Activated naive CD8-positive, alpha-beta T cell treated with anti-CD3 and anti-CD28 coated beads, Interleukin-2, amount 50 U/mL, for 24 hours (primary cell): ENCODE measurements at places on chromosomes 3 and 15.

GRCh38 chr3:111605493-111605892 is 10.3 kb upstream of the ZBED2 start:
- DNase-seq, result no peak
- H3K36me3 ChIP-seq, result peaks cover 61% of the 10 kb centered on the region
- peak overlapping the region; percentile 65 for H3K4me3 ChIP-seq
- H3K27me3 ChIP-seq, result no peaks in the 10 kb centered on the region
- peak overlapping the region; percentile 93 for H3K27ac ChIP-seq
- H3K4me1 ChIP-seq, result peaks cover 94% of the 10 kb centered on the region

- no peak overlapping the region for H3K27ac ChIP-seq
- no peaks in the 10 kb centered on the region for H3K4me1 ChIP-seq
- no peak overlapping the region for H3K4me3 ChIP-seq
- DNase-seq, result no peak
- H3K27me3 ChIP-seq, result no peaks in the 10 kb centered on the region
- H3K36me3 ChIP-seq, result no peaks in the 10 kb centered on the region
These were observed 504.1 kb downstream of the TBL1XR1 start for GRCh38 chr3:176692966-176693785.

DNA sequence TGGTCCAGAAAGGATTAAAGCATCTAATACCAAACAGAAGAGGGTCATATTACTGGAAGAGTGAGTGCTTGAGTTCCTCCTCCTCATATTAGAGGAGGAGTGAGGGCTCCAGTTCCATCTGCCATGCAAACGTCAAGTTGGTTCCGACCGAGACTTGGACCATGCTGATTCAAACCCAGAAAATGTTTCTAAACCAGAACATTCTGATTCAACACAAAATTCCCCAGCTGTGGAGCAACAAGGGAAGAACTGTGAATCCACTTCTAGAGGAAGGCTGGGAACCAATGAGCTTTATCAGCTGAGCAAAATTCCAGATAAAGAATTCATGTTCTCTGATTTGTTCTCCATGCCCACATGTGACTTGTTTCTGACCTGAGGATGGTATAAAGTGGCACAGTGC is 135.6 kb upstream of the WNT5A start:
- no peaks in the 10 kb centered on the region for H3K36me3 ChIP-seq
- H3K4me1 ChIP-seq, result no peaks in the 10 kb centered on the region
- no peak overlapping the region for H3K27ac ChIP-seq
- no peak overlapping the region for H3K4me3 ChIP-seq
- H3K27me3 ChIP-seq, result no peaks in the 10 kb centered on the region

- H3K27me3 ChIP-seq, result no peaks in the 10 kb centered on the region
- no peak overlapping the region for H3K4me3 ChIP-seq
- DNase-seq, result no peak
- no peak overlapping the region for H3K27ac ChIP-seq
- no peaks in the 10 kb centered on the region for H3K36me3 ChIP-seq
These were observed 843.9 kb downstream of the TUSC7 start for GRCh38 chr3:117553461-117553860.

DNA sequence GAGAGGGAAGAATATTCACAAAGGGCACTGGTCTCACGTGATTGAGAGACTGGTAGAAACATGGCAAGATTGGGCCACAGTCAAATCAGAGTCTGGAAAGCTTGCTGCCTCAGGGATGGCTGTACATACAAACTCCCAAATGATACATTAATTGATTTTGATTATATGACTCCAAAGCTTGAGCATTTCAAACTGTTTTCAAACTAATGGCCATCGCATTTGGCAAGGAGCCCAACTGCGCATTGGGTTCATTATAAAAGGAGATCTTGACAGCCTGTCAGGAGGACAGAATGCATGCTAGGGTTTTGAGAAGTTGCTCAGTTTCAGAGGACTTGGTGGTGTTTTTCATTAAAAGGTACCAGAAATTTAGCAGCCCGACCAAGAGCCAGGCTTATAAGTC is 117.7 kb downstream of the PTPRG start:
- H3K4me1 ChIP-seq, result no peaks in the 10 kb centered on the region
- no peaks in the 10 kb centered on the region for H3K36me3 ChIP-seq
- DNase-seq, result no peak
- no peak overlapping the region for H3K4me3 ChIP-seq
- H3K27ac ChIP-seq, result no peak overlapping the region

DNA sequence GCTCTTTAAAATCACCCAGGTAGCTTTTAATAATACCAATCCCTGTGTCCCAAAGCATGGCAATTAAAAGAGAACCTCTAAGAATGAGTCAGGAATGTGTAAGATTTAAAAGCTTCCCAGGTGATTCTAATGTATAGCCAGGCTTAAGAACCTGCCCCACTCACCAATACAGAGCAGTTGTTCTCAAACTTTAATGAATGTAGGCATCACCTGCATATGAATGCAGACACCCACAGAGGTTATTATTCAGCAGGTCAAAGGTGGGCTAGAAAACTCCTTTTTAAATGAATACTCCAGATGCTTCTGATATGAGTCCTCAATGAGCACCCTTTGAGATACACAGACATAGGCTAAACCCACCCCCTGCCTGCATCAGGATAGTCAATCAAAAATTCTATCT is 298.1 kb upstream of the KCNMB2 start:
- no peaks in the 10 kb centered on the region for H3K36me3 ChIP-seq
- no peak overlapping the region for H3K4me3 ChIP-seq
- DNase-seq, result no peak
- no peaks in the 10 kb centered on the region for H3K4me1 ChIP-seq

DNA sequence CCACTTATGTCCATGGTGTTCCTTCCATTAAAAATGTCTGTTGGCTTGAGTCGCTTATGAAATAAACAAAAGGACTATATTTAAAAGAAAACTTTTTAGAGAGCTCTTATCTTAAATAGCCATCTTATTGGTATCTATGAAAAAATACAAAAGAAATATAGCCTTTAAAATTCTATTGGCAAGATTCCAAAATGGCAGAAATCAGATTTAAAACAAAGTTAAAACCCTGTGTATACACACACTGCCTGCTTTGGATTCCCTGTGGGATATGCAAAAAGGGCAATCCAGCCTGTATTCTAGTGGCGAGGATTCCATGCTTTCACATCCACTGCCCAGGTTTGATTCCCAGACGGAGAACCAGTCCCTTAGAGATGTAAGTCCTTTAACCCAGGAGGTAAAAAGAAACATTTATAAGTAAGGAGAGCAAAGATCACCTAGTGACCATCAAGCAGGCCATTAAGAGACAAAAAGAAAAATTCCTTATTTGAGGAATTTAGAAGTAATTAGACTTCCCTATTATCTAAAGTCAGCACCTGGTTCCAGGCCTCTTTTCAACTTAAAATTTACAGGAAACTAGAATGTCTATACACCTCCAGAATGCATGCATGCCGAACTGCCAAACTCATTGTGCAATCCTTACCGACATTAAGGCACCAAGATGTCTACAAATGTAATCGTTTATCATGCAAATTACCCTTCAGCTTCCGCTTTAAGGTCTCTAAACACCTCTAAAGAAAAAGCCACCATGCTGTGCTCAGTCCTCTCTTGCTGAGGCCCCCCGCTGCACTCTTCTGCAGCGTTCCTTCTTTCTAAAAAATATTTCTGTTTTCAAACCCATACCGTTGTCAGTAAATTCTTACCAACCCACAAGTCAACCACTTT is 69.6 kb upstream of the STRIT1 start:
- no peak overlapping the region for H3K27ac ChIP-seq
- H3K27me3 ChIP-seq, result no peaks in the 10 kb centered on the region

DNA sequence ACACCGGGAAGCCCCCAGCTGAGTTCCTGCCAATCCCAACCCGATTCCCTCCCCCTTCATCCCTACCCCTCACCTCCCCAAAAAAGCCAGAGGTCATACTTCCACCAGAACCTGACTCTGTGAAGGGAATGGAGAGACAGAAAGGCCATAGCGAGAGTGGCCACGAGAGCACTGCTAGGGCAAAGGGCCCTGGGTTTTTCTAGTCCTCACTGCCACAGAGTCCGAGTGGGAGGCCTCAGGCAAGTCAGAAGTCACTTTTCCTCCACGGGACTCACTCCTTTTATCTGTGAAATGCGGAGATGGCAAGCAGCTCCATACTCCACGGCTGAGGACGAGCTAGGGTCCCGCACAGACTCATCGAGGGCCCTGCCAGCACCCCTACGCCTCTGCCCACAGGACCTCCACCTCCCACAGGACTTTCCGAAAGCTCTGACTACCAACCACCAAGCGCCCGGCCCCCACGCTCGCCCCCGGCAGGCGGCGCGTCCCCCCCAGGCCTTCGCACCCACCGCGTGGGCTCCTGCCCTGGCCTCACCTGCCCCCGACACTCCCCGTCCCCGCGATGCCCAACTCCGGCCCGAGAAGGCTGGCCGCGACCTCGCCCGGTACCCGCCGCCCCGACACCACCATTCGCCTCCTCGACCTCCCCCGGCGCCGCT is 792 bp downstream of the ATP13A3 start:
- peaks cover 28% of the 10 kb centered on the region for H3K36me3 ChIP-seq
- H3K27ac ChIP-seq, result peak overlapping the region; percentile 92
- peak; percentile 63 for DNase-seq
- peaks cover 77% of the 10 kb centered on the region for H3K4me1 ChIP-seq

DNA sequence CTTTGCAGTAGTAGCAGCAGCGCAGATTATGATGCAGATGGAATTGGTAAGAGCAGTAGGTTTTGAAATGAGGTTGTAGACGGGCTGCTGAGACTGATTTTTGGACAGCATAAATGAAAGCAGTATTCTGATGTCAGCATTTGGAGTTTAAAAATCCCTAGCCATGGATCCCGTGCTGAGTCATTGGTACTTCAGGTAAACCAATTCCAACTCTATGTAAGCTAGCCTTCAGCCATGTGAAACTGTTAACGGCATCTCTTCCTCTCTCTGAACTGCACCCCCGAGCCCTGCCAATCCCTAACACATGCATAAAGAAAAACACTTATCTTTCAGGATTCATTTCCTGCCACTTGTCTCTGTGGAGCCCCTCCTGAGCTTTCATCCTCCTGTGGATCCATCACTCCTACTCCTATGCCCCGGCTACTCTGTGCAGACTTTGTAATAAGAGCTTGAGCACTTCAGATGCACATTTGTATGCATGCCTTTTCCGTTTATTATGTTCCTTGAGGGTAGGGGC is 119.0 kb downstream of the AKAP13 start:
- no peak for DNase-seq
- H3K27me3 ChIP-seq, result no peaks in the 10 kb centered on the region
- peak overlapping the region; percentile 8 for H3K27ac ChIP-seq
- peaks cover 90% of the 10 kb centered on the region for H3K4me1 ChIP-seq

DNA sequence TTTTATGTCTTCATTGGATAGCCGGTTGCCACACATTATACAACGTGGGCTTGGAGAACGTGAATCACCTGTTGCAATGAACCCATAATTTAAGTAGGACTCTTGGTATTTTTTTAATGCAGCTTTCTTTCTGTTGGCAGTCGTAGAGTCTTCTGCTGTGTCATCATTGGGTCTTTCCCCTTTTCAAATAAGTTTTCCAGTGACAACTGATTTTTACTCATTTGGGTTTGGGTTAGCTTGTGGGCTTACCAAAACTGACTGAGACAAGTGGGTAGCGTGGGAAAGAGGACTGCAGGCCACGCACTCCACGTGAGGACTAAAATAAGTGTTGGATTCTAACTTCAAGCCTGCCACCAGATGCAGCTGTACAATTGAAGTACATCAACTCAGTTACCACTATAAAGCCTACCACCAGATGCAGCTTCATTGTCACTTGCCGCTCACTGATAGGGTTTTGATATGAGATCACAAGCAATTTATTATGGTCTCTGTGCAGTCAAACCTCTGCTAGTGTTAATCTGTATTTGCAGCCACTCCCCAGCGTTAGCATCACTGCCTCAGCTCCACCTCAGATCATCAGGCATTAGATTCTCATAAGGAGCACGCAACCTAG is 6.4 kb upstream of the CAPN7 start:
- DNase-seq, result no peak
- no peak overlapping the region for H3K27ac ChIP-seq
- no peaks in the 10 kb centered on the region for H3K27me3 ChIP-seq

- DNase-seq, result no peak
- no peak overlapping the region for H3K4me3 ChIP-seq
- peaks cover 7% of the 10 kb centered on the region for H3K27me3 ChIP-seq
- no peaks in the 10 kb centered on the region for H3K4me1 ChIP-seq
- no peak overlapping the region for H3K27ac ChIP-seq
- H3K36me3 ChIP-seq, result no peaks in the 10 kb centered on the region
These were observed 13.3 kb upstream of the PXYLP1 start for GRCh38 chr3:141218162-141218835.

DNA sequence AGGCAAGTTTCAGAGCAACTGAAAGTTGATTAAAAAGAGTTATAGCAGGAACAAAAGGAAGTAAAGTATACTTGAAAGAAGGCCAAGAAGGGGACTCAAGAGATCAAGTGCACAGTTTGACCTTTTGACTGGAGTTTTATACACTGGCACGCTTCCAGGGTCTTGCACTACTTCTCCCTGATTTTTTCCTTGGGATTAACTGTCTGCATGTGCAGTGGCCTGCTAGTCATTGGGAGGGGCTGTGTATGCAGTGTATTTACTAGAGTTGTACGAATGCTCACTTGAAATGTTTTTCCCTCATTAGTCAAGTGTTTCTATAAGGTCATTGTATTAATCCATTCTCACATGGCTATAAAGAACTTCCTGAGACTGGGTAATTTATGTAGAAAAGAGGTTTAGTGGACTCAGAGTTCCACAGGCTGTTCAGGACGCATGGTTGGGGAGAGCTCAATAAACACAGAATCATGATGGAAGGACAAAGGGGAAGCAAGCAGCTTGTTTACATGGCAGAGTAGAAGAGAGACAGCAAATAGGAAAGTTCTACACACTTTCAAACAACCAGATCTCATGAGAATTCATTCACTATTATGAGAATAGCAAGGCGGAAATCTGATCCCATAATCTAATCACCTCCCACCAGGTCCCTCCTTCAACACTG is 571.8 kb downstream of the ZPLD1 start:
- no peaks in the 10 kb centered on the region for H3K36me3 ChIP-seq
- DNase-seq, result no peak
- no peak overlapping the region for H3K27ac ChIP-seq

DNA sequence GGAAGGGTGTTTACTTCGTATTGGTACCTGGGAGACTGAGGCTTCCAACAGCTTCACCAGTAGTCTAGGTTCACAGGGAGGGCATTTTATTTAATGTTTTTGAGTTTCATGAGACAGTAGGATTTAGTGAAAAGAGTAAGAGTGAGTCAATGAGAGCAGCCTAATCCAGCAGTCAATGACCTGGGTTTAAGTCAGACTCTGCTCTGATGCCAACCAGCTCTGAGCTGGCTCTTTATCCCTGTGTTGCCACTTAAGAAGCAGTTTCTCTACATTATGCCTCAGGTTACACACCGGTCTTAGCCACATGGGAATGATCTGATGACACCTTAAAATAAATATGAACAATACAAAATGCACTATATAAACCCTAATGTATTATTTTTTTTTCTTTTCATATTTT is 59.4 kb upstream of the KCNMB2 start:
- no peaks in the 10 kb centered on the region for H3K4me1 ChIP-seq
- H3K4me3 ChIP-seq, result no peak overlapping the region
- H3K27ac ChIP-seq, result no peak overlapping the region

DNA sequence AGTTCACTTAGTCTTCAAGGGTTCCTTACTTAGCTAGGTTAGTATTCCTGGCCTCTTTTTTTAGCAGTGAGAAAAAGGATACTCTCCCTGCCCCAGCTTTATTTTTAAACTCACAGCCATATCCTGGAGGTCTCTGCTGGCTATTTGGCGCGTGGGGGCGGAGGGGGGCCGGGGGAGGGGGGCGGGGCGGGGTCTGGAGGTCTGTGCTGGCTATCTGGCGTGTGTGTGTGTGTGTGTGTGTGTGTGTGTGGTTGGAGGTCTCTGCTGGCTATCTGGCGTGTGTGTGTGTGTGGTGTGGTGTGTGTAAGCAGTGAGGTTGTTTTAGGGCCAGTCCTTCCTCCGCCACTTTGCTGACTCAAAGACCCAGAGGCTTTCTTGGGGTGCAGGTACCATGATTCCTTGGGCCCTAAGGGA is 579 bp upstream of the PLAAT1 start:
- no peak overlapping the region for H3K27ac ChIP-seq
- H3K36me3 ChIP-seq, result no peaks in the 10 kb centered on the region
- no peak for DNase-seq
- peaks cover 43% of the 10 kb centered on the region for H3K27me3 ChIP-seq
